ENCODE measurements at places on chromosomes 6 and 20.

DNA sequence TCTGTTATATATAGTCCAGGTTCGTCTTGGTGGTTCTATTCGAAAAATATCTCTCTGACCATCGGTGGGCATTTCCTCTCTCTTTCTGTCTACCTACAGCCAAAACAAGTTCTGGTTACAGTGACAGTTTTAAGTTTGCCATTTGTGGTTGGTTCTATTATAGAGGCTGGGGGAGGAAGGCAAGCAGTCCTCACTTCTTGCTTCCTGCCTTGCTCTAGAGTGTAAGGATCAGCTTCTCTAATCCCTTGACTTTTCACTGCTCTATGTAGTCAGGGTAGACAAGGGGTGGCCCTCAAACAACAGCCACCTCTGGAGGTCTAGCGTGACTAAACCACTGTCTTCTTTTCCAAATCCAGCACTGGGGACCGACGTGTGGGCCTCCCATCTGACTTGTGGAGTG, 16.1 kb downstream of the E2F3 start:
- no peak for DNase-seq

DNA sequence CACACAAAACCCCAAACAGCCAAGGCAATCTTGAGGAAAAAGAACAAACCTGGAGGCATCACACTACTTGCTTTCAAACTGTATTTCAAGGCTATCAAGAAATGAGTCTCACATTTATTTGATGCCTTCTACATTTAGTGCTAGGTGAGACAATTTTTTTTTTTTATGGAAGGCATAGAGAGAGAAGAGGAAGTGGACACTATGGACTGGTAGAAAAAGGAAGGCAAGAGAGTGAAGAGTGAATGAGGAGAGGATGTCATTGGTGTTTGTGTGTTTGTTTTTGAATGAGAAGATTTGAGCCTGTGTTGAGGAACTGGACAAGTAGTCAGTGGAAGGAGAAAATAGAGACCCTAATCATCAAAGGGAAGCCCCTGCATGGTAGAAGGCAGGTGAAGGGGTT, 182.0 kb upstream of the JAG1 start:
- no peak for DNase-seq

DNA sequence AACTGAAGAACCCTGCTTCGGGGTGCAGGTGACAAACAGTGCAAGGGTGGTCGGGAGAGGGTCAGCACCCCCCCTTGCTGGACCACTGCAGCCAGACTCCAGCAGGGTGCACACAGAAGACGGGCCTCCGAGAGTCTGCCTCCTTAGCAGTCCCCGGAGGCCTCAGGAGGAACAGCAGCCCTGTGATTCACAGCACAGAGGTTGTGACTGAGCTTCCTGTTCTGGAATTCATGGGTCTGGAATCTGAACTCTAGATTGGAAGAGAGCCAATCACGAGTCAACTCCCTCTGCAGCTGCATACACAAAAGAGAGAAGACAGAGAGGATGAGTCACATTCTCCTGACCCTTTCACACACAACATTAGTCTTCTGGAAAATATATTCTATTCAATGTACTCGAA, 249.0 kb upstream of the OPRM1 start:
- peak; percentile 53 for DNase-seq

GRCh38 chr6:36171573-36171972, 25.0 kb upstream of the BRPF3 start:
- no peak for DNase-seq

GRCh38 chr6:89079511-89080234, 878 bp upstream of the PNRC1 start:
- peak; percentile 88 for DNase-seq

- no peak for DNase-seq
Measured at GRCh38 chr6:32226434-32226833, 2.6 kb upstream of the NOTCH4 start.

- peak; percentile 94 for DNase-seq
Measured at GRCh38 chr20:34907616-34908469, 31.4 kb downstream of the ACSS2 start.

DNA sequence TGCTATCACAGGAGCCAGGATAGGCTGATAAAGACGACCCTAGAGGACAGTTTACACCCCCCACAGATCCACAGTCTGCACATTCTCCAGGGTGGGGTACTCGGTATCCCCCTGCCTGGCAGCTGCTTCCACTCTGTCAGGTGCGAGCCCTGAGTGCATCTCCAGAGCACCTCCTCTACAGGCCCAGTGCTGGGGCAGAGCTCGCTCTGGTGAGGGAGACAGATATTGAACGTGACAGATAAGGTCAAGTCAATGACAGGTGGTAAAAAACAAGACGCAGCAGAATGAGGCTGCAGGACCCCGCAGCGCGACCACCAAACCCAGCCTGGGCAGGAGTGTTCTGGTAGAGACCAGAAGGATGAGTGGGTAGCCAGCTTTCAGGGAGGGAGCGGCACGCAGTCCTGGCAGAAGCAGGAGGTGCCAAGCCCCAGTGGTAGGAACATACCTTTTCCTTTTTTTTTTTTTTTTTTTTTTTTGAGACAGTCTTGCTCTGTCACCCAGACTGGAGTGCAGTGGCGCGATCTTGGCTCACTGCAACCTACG, 12.4 kb upstream of the MYL9 start:
- DNase-seq = no peak

GRCh38 chr6:41704028-41704427, 31.4 kb downstream of the TFEB start:
- no peak for DNase-seq

DNA sequence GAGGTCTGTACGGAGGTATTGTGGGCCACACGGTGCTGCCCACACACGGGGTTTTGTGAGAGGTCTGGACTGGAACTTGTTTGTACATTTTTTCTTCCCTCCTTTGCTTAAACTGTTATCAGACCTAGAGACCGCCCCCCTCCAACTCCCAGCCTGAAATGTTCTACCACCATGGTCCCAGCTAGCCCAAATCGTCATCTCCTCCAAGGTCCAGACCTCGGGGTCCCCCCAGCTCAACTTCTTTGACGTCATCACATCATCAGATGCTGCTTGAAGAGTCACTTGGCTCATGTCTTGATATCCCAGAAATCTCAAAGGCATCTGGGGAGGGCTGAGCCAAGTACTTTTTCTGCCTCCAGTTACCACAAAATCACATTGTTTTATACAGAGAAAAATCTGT, 2.8 kb upstream of the CCDC170 start:
- no peak for DNase-seq

GRCh38 chr6:12134581-12134980, 122.5 kb downstream of the HIVEP1 start:
- DNase-seq = no peak

GRCh38 chr6:104589940-104590339, 269.8 kb downstream of the HACE1 start:
- DNase-seq = no peak

DNA sequence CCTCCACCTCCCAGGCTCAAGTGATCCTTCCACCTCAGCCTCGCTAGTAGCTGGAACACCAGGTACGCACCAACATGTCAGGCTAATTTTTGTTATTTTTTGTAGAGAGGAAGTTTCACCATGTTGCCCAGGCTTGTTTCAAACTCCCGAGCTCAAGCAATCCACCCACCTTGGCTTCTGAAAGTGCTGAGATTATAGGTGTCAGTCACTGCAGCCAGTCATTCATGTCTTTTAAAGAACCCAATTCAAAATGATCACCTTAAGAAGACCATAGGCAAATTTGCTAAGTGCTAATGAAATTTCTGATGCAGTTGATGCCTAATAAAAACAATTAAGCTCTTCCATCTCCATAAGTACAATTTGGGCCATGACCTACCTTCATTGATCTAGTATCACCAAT, 2.6 kb upstream of the VNN2 start:
- DNase-seq = no peak

- peak; percentile 53 for DNase-seq
Measured at GRCh38 chr6:153956808-153957207, 82.2 kb upstream of the OPRM1 start.

DNA sequence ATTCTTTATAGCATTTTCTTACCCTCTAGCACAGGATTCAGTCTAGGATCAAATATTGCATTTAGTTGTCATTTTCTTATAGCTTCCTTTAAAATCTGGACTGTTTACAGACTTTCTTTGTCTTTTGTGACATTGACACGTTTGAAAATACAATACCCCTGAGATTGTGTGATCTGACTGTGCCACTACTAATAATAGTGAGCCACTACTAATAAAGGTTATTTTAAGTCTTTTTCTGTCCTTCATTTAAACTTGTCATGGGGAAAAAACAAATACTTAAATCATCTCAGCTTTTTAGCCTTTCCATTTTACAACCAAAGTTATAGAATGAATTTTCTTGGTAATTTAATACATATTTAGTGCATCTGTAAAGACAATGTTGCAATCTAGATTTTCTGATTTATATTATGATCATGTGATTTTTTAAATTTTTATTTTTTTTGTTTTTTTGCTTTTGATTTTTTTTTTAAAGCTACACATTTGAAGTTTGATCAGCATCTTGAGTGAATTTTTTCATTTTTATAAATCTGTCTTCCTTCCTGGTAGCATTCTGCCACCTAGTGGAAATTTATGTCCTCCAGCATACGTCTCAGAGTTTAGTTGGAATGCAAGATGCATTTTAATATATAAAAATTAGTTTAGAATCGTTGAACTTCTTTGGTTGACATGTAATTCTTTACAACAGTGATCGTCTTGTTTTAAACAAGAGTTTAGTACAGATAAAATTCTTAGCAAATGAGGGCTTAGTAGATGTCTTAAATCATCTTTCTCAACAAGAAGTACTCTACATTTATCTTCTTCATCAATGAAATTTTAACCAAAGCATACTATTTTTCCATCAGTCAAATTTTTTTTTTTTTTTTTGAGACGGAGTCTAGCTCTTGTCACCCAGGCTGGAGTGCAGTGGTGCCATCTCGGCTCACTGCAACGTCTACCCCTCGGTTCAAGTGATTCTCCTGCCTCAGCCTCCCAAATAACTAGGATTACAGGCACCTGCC, 119.4 kb downstream of the NCOA3 start:
- DNase-seq = peak; percentile 64

GRCh38 chr6:16789329-16790038, 28.2 kb upstream of the ATXN1 start:
- DNase-seq = no peak

DNA sequence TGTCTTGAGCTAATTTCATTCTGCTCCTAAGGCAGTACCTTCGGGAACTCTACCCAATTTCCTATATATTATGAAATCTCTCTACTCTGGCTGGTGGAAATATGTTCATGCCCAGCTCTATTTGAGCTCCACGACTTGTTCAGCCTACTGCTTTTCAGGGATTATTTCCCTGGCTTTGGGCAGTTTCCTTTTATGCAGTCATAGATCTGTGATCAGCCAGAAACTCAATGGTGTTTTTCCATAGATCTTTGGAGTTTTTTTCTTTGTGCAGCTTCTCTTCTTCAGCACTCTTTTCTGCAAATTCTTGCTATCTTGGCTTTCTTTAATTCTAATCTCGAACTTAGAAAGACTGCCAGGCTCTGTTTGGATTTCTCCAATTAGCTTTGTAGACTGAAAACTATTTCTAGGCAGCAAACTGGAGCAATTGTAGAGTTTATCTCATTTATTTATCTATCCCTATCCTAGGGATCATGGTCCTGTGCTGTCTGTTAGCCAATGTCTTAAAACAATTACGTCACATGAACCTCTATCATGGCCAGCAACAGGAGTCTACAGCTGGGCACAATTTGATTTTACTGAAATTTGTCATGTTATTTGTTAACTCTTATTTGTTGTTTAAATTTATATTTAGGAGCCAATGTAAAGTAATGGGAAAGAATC, 328.4 kb downstream of the BCKDHB start:
- peak; percentile 87 for DNase-seq

DNA sequence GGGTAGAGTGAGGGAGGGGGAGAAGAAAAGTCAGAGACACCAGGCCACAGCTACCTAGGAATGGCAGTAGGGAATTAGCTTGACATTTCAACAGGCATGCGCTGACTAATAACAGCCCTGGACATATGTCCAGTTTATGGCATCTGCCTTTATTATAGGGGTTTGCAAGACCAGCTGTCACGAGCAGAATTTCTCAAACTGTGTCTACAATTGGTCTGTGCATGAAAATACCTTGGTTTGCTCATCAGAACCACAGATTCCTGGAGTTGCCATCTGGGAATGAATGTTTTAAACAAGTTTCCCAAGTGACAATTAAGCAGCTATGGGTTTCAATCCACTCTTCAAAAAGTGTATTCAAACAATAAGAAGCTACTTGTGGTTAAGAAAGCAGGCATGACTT, 110.3 kb upstream of the ENPP5 start:
- DNase-seq = no peak

DNA sequence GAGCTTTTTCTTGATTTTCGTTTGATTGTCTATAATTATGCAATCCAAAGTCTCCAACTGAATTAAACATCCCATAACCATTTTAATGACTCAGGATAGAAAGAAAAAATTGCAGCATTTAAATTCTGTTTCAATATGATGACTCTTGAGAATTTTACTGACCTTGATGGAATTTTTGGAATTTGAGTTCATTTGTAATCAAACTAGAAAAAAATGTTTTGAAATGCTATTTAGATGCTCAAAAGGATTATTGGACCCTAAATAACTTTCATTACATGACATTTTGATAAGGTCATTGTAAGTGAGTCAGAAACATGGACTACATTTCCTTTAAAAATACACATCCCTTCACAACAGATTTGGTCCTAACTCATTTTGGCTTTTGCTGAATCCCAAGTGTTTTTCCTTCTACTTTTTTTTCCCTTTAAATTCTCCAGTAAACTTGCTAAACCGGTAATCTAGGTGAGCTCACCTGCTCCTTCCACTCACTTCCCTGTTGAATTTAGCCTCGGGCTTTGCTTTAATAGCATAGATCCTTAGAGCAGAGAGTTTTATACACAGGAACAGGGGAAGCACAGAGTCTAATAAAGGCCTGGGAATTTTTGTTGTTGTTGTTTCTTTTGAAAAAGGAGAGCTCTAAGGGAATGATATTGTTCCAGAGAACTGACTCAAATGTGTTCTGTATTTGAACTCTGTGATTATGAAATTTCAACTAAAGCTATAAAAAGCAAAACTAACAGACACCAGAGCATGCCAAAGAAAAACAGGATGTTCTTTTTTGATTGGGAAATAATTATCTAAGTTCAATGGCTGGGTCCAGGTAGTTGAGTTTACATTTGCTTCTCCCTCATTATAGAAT, 1088.2 kb upstream of the CITED2 start:
- DNase-seq = peak; percentile 55

DNA sequence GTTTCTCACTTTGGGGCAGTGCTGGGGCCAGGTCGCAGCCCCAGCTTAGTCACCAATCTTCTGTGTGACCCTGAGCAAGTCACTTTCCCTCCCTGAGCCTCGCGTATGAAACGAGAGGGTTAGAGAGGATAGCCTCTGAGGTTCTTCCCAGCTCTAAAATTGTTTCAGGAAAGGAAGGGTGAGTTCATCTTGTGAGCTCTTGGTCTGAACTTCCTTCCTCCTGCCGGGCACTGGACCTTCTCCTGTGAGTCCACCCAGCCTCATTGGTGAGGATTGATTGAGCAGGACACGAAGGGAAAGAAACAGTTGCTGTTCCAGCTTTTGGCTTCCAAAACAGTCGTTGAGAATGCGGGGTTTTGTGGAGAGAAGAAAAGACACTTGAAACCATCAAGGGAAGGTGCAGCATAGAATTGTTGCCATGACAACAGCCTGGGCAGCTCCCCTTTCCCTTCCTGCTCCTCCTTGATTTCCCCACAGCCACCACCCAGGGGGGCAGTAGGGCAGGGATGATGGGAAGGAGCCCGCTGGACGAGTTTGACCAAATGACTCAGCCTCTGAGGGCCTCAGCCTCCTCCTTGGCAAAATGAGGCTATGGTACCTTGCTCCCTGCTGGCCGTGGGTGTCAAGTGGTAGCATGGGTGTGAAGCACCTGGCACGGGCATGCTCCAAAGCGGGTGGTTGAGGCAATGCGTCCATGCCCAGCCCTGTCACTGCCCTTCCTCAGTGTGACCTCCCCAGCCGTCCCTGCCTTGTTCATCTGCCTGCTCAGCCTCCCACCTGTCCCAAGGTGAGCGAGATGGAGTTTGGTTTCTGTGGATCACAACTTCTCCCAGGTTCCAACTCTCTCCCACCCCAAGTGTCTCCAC, 107.8 kb downstream of the CDC5L start:
- no peak for DNase-seq

Data from umbilical cord (tissue), 2 donors.